HS-5 (cell line): ENCODE measurements at places on chromosomes 4 and X.

DNA sequence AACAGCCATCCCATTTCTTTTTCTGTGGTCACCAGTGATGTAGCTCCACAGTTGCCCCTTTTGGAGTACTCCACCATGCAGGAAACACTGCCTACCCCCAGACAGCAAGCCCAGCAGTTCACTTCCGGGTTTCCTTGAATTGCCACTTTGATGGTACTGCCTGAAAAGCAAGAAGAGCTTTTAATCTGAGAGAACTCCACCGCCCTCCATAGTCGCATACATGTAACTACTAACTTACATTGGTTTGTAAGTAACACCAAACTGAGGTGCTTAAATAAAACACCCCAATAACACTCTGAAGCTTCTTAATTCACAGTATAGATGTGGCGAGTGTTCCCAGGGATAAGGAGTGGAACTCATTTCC is 53.6 kb upstream of the HPSE start:
- DNase-seq, result no peak

- no peak for DNase-seq
Measured at GRCh38 chrX:154325541-154325940, 29.9 kb downstream of the TKTL1 start.

DNA sequence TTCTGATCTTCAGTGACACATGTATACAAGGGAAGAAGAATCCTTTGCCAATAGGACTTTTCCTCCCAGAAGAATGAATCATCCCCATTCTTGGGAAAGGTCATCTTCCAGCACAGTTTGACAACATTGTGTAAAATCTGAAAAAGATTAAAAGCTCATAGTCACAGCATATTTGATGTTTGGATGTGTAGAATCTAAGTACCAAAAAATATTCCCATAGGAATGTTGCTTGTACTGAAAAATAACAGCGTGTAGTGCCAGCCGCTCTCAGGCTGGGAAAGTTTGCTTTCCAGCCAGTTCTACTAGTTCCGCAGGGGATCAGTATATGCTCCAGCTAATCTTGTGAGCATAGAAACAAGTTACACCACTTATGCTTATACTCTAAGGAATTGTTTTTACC is 74.7 kb upstream of the IL13RA1 start:
- DNase-seq, result no peak

DNA sequence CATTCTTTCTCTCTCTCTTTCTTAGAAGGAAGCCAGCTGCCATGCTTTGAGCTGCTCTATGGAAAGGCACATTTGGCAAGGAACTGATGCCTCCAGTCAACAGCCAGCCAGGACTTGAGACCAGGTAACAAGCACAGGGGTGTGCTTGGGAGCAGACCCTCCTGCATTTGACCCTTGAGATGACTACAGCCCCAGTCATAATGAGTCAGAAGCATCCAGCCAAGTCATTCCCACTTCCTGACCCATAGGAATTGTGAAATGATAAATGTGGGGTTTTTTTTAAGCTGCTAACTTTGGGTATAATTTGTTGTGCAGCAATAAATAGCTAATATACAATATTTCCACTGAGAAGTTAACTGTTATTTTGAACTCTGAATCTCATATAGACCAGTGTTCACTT is 446.9 kb downstream of the GRXCR1 start:
- DNase-seq, result peak; percentile 70

DNA sequence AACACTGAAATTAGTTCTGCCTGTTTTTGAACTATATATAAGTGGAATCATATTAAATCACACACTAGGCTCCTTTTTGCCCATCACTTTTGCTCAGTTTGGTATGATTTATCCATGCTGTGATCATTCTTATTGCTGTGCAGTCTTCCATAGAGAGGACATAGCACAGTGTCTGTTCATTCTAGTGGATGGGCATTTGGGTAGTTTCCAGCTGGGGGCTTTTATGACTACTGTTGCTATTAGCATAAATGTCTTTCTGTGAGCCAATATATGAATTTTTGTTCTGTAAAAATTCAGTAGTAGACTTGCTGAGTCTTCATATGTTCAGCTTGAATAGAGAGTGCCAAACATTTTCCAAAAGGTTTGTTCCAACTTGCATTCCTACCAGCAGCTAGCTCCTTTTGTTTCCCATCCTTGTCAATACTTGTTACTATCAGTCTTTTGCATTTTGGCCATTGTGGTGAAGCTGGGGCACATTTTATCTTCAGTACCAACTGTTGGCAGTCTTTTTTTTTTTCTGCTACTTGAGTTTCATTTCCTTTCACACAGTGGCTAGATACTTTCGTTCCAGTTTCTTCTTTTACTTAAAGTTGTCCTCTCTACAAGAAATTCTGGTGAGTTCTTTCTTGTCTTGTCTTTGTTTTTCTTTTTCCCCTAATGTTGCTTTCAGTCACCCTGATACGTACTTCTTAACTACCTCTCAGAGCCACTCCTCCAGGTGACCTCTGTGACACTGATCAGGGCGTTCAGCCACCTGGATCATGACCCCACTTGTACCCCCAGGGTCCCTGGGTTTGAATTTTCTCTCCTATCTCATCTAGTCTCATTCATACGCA is 87.0 kb downstream of the ANXA3 start:
- DNase-seq, result no peak

DNA sequence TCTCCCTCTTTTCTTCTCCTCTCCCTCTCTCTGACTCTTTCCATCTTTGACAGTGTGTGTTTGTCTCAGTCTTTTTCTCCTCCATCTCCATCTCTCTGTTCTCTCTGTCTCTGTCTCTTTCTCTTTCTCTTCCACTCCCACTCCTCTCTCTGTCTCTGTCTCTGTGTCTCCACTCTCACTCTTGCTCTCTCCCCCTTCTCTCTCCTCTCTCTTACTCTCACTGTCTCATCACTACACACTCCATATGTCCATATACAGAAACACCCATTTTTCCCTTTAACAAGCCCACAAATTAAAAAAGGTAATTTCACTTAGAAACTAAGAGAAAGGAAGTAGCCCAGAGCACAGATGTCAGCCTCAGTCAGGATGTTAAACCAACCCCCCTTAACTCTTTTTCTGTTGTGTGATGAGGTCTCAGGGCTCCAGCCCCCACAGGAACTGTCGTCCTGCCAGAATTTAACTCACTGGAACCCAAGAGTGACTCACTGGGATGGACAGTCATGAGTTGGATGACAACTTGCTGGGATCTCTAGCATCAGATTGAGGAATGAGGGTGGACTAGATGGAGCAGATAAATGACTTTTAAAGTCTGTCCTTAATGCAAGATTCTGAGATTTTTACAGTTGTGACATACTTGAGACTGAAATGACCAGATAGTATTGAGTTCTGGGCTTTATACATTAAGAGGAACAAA is 27.5 kb downstream of the OTUD6A start:
- DNase-seq, result peak; percentile 25

DNA sequence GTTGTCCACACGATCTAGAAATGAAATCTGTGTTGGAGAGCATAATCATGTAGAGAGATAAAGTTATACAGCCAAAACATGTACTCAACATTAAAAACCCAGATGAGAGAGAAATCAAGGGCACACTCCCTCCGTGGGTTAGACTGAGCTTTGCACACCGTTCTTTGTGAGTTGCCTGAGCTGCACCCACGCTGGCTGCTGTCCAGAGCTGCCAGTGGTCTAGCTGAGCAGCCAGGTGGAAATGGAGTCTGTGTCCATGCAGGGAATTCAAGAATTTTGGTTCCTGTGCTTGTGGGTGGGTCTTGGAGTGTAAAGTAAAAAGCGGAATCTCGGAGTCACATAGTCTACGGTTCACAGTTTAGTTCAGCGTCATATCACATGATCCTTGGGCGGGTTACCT is 84.6 kb downstream of the GPR143 start:
- DNase-seq, result no peak

DNA sequence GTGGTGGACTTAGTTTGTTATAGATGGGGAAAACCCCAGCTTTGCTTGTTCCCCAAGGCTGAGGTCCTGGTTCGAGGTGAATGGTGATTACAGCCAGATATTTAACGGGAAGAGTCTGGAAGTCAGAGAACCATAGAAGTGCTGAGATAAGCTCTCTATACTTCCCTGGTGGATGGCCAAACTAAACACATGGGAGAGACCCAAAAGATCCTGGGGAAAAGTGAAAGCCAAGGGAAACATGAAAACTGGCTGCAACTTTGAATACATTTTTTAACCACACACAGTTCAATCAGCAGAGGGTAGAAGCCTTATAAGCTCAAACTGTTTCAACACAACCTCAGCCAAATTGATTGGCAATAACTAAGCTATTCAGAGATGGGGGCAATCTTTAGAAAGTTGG is 29.3 kb upstream of the SRPX start:
- DNase-seq, result no peak

- DNase-seq, result no peak
Measured at GRCh38 chr4:3249711-3250437, 915 bp downstream of the MSANTD1 start.

DNA sequence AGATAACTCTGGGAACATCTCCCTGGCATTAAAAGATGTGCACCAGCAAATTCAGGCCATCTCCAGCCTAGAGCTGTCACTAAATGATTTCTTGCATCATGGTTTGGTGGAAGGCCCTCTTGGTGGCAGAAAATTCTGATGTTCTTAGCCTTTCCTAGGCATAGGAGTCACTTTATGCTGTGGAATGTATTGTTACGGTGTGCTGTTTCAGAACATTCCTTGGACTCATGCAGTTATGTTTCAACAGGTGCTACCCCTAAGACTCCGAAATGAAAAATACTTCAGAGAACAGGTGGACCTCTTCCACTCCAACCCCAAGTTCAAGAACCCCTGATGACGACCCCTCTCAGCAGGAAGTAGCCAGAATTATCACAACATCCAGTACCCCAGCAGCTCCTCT is 20.3 kb upstream of the PAPSS1 start:
- no peak for DNase-seq

- no peak for DNase-seq
Measured at GRCh38 chr4:86536151-86536550, 58.0 kb upstream of the PTPN13 start.

GRCh38 chrX:48083212-48083611 is 11.8 kb upstream of the ZNF630 start:
- DNase-seq, result no peak

- DNase-seq, result no peak
Measured at GRCh38 chr4:68984947-68985346, 33.3 kb upstream of the UGT2A3 start.

DNA sequence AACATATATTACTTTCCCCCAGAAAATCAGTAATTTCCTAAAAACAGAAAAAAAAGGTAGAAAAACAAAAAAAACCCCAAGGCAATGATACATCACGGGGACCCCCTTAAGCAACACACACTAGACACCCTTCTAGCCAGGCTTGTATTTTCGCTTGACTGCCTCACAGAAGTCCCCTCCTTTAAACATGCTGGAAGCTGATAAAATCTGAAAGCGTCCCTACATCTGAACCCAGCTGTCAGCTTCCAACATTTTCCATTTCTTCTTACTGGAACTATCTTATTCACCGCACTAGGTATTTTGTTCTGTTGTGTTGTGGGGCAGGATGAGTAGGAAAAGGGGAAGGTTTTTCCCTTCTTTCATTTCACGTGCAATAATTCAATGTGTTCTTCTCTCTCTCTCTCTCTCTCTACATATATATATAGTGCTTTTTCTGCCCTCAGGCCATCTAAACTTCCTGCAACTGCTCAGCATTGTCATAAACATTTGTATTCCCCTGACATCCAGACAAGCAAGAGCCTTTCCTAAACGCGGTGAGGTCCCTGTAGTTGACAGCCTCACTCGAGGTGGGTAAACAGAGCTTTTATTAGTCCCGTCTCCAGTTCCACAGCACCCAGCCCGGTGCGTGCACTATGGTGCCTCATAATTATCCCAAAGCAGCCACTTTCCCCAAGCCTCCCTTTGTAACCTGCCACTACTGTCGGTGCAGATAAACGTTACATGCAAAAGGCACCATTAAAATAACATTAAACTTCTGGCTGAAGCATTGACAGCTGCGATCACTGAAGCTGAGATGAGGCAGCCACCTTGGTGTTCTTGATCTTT is 82.5 kb downstream of the GATB start:
- no peak for DNase-seq

DNA sequence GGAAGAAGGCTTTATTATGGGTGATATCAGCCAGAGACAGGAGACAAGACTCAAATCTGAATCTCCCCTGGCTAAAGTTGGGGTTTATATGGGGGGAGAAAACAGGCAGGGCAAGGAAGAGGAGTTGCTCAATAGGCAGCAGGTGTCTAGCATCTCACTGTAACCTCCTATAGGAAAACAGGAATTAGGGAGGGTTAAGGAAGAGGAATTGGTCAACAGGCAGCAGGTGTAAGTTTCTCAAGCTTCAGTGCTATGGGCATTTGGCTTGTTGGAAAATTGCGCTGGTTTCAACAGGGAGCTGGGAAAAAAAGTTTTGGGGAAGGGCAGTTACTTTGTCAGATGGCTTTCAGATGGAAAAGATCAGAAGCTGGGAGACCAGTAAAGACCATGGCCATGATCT is 206.4 kb downstream of the NWD2 start:
- DNase-seq, result no peak

GRCh38 chr4:158578476-158578875 is 56.8 kb downstream of the RXFP1 start:
- DNase-seq, result no peak

- no peak for DNase-seq
Measured at GRCh38 chrX:96453139-96453538, 231.5 kb upstream of the DIAPH2 start.
